ENCODE measurements at places on chromosomes 7 and 10.

DNA sequence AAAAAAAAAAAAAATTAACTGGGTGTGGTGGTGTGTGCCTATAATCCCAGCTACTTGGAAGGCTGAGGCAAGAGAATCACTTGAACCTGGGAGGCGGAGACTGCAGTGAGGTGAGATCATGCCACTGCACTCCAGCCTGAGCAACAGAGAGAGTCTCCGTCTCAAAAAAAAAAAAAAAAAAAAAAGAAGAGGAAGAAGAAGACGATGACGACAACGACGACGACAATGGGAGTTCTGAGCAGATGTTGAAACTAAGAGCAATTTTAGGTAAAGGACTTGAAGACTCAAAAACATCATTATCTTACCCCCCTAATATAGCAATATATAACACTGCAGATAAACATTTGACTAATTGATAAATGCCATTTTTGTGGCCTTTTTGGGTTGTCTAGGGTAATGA lies 39.5 kb upstream of the PPP1R17 start:
- DNase-seq = no peak

DNA sequence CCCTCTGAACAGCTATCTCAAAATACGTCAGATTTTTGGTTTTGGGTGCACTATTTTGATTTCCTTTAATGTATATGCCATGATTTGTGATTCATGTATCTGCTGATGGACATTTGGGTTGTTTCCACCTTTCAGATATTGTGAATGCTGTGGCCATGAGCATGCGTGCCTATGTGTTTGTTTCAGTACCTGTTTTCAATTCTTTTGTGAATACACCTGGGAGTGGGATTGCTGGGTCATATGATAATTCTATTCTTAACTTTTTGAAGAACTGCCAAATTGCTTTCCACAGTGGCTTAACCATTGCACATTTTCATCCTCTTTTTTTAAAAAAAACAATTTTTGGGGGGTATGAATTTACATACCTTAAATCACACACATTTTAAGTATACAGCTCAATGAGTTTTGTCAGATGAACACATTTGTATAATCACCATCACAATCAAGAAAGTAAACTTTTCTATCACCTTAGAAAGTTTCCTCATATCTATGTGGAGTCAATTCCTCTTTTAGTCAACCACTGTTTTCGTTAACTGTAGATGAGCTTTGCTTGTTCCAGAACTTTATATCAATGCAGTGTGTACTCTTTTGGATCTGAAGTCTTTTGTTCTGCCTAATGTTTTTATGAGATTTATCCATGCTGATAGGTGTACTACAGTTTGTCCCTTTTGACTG lies 36.9 kb downstream of the CYP26A1 start:
- DNase-seq = no peak

- no peak for DNase-seq
Observed at GRCh38 chr10:127458829-127459228, 90.3 kb upstream of the NPS start.

DNA sequence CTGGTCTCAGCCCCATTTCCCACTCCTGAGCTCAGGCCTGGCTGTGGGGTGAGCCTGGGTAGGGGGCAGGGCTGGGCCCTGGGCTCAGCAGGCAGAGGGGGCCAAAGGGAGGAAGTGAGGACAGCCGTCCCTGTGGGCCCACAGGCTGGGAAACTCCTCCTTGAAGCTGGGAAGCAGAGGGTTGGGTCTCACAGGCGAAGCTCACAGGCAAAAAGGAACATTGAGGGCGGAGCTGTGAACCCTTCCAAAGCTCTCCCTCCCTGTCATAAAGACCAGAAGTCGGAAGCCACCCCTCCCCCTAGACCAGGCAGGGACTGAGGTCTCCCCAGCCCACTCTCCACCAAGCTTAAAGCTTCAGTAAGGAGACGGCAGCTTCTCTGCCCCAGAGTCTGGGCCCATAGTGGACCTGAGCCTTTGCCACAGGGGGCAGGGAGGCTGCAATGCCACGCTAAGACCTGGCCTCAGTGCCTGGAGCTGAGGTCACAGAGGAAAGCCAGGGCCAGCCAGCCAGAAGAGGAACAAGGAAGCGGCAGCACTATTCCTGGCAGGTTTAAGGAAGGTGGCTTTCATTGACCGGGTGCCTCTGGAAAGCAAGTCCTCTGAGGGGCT lies 1.0 kb upstream of the KCP start:
- no peak for DNase-seq

- no peak for DNase-seq
Observed at GRCh38 chr10:90977855-90978486, 57.1 kb upstream of the ANKRD1 start.

DNA sequence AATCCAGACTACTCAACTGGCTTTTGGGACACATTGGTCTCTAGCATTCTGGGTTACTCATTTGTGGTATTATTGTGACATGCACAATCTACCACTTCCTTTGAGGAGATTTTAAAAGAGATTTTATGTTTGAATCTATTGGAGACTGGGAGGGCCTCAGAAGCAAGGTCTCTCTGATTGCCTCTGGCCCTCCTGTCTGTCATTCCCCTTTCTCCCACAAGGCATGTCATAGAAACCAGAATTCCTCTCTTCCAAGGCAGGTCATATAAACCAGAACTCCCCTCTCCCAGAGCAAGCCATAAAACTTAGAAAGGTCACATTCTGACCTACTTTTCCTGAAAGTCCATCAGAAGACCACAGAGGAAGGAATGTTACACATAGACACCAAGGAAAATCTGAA lies 777.7 kb downstream of the PHTF2 start:
- no peak for DNase-seq

- no peak for DNase-seq
Observed at GRCh38 chr10:13949844-13950542, 363.2 kb downstream of the PRPF18 start.

- no peak for DNase-seq
Observed at GRCh38 chr10:112954974-112955581, 5.0 kb downstream of the TCF7L2 start.

DNA sequence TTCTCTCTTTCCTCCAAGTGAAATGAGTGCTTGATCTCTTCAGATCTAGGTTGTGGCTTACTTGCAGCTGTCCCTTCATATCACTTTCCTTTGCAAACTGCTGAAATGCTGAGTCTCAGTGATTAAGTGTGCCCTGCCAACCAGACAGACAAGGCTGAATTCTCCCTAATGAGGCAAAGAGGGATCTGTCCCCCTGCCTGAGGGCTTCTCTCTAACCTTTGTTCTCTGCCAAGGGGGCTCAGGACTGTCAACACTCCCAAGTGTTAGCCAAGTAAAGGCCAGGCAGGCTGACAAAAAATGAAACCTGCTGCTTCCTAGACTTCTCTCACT lies at the start of gene MSS51:
Gene MSS51 (minus strand): TSS at position 24 of the 330 bp plus-strand sequence. CDS start 5,277 bp downstream, outside the sequence.
- no peak for DNase-seq

DNA sequence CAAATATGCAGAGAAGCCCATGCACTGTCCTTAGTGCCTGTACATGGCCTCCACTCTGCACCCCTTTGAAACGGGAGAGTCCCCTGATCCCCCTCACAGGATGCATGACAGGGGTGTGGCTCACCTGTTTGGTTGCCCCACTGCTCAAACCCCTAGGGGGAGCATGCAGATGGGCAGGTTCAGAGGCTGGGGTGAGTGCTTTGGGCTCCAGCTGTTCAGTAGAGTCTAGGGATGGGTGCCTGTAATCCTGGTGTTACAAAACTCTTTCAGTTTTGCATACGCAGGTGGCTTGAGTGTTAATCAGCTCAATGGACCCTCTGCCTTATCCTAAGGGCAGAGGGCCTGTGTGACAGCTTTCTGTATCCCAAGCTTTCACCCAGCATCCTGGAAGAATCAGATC lies 7.8 kb upstream of the SFTPA1 start:
- DNase-seq = no peak

- no peak for DNase-seq
Observed at GRCh38 chr10:76497666-76498065, 1066.2 kb downstream of the LRMDA start.

DNA sequence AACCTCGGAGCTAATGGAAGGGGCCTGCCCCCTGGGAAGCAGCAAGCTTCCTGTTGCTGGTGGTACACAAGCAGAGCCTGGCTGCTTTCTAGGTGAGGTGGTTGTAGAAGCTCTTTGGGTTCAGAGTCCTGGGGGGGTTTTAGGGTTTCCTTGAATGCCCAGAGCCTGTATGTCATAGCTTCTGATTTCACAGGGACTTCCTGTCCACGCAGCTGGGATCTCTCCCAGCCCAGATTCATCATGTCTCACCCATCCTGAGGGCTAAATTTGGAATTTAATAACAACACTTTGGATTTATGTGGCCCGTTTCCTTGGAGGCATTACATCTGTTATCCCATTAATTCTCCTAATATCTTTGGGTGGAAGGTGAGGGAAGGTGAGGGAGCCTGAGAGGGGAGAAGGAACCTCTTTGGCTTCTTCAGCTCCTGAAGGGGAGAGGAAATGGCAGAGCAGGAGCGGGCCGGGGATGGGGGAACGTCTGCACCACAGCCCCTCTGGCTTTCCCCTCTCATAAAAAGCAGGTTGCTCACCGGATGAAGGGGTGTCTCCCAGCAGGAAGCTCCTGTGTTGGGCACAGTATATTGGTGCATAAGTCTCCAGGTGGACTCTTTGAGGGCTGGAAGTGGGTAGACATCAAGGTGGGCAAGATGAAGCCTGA lies 19.7 kb downstream of the RPS24 start:
- DNase-seq = no peak

DNA sequence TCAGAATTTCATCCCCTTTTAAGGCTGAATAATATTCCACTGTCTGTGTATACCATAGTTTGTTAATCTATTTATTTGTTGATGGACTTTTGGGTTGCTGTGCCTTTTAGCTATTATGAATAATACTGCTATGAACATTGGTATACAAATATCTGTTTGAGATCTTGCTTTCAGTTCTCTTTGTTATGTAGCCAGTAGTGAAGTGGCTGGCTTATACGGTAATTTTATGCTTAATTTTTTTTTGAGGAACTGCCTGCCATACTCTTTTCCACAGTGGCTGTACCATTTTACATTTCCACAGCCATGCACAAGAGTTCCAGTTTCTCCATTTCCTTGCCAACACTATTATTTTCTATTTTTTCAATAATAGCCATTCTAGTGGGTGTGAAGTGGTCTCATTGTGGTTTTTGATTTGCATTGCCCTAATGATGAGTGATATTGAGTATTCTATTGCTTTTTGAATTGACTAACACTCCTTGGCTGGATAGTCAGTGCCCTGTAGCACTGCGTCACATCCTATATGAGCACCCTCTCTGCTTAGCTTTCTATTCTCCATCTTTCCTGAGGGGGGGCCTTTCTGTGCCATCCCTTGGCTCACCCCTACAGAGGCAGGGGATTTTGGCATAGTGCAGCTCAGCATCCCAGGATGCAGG lies 29.4 kb upstream of the RAPGEF5 start:
- DNase-seq = no peak

DNA sequence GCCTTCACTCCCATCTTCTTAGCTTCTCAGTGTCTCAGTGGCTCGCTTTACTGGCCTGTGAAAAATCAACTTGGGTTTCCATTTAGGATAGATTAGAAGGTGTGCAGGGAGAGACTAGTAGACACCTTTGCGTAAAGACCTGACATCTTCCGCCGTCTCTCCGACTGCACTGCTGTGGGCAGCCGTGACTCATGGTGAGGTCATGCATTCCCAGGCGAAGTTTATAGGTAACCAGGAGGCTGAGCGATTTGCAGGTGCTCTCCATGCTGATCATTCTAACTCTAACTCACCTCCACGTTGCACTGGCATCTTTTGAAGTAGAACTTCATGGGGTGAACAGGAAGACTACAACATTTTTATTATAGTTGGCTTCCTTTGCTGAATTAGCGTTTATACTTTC lies 68.0 kb upstream of the ZNF438 start:
- DNase-seq = no peak

- DNase-seq = no peak
Observed at GRCh38 chr7:56250135-56250534, 133.9 kb upstream of the NUPR2 start.

DNA sequence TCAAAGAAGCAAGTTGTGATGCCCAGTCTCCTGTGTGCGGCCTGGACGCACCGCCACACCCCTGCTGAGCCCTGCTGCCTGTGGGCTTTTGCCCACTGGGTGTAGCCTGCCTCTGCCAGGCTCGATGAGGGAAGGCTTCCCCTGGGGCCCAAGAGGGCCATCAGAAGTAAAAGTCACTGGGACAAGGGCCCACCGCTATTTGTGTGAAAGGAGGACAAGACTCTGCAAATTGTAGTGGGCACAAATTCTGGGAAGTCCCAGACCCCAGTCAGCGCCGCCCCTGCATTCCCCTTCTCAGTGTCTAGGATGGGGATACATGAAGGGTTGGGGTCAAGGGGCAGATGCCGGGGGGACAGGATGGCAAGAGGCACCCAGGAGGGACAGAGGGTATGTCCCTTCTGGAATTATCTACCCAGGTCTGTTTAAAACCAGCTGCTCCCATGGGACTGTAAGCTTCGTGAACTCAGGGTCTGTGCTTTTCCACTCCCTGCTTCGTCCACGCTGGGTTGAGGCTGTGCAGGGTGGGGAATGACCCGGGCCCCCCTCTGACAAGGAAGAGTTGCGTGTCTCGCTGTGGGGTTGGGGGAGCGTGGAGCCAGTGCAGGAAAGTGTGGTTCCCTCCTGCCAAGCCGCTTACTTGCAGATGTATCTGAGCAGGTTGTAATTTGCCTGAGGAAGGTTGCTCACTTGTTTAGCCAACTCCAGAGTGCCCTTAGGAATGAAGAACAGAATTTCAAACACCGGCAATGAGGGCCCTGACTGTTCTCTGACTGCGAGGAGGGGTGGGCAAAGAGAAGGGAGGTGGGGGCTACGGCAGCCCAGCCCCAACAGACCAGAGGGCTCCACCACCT lies 147.2 kb downstream of the MAPK8 start:
- DNase-seq = no peak
